Uterus (tissue), 4 donors: ENCODE measurements at places on chromosomes 3 and 15. TPM values are rescaled to one million over a fixed set of nuclear protein-coding genes. Genes with fewer than 3 reads are reported as not detected.

Gene KBTBD12
- 2.8 TPM for total RNA-seq

Gene ARPIN
- total RNA-seq = 8.2 TPM

Gene MB21D2
- total RNA-seq = 7.7 TPM

Gene TEX9
- 0.88 TPM for total RNA-seq

DNA sequence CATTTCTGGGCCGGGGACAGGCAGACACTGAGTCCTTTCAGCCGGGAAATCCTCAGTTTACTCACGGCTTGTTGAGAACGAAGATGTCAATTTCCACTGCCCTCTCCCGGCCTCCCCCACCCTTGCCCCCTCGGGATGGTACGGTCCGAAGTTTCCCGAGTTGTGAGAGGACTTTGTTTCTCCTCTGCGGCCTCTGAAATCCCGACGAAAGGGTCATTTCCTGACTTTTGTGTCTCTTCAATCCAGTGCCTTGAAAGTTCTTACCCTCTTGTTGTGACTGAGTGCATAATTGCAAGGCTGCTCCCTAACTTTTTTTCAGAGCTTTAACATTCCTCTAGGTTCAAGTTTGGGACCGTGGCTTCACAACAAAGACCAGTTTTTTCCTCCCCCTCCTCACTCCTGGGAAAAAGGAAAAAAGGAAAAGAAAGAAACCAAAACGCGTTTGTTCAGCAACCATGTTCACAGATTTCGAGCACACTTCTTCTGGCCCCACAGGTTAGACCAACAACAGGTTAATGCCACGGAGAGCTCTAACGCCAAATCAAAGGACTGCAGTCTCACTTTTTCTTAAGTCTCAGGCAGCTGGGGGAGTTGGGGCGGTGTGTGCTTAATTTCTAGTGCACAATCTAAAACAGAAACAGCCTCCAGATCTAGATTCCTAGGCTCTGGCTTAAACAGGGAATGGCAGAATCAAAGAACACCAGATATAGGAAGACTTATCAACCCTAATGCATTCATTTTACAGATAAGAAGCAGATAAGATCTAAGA is 138.9 kb downstream of the TMCO5A start:
- H3K4me1 ChIP-seq = no peaks in the 10 kb centered on the region
- H3K27me3 ChIP-seq = no peaks in the 10 kb centered on the region
- H3K27ac ChIP-seq = peak overlapping the region; percentile 82
- no peaks in the 10 kb centered on the region for H3K36me3 ChIP-seq
- no peak for DNase-seq

Gene PLCB2
- 3.5 TPM for total RNA-seq

DNA sequence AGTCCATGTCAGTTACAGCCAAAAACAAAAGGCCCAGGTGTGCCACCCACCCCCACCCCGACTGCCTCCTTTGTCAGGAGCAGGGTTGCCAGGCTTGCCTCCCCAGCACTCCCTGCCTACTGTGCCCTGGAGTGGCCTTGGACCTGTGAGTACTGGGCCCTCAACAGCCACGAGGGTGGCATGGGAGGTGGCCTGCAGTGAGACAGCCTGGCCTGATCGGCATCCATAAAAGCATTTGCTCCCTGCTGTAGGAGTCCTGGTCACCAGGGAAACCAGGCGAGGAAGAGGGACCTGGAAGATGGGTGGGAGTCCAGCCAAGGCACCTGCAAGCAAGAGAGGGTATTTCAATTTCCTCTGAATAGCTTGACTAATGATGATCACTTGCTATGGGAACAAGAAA is 56.4 kb upstream of the KCNMB2 start:
- no peaks in the 10 kb centered on the region for H3K4me1 ChIP-seq
- H3K27me3 ChIP-seq = no peaks in the 10 kb centered on the region
- no peak overlapping the region for H3K4me3 ChIP-seq
- H3K27ac ChIP-seq = no peak overlapping the region
- no peaks in the 10 kb centered on the region for H3K36me3 ChIP-seq
- DNase-seq = no peak

- no peaks in the 10 kb centered on the region for H3K36me3 ChIP-seq
- no peak for DNase-seq
- no peaks in the 10 kb centered on the region for H3K27me3 ChIP-seq
Observed at GRCh38 chr15:55094136-55094535, 102.6 kb downstream of the RSL24D1 start.

GRCh38 chr3:57370341-57370740 is 77.9 kb upstream of the ASB14 start:
- H3K27ac ChIP-seq = no peak overlapping the region
- H3K4me1 ChIP-seq = no peaks in the 10 kb centered on the region
- H3K4me3 ChIP-seq = no peak overlapping the region
- H3K36me3 ChIP-seq = no peaks in the 10 kb centered on the region
- no peak for DNase-seq

- no peaks in the 10 kb centered on the region for H3K36me3 ChIP-seq
- H3K4me1 ChIP-seq = no peaks in the 10 kb centered on the region
- H3K27me3 ChIP-seq = peaks cover 10% of the 10 kb centered on the region
- no peak for DNase-seq
- no peak overlapping the region for H3K4me3 ChIP-seq
Observed at GRCh38 chr15:64146885-64147681, 4.4 kb upstream of the SNX22 start.

DNA sequence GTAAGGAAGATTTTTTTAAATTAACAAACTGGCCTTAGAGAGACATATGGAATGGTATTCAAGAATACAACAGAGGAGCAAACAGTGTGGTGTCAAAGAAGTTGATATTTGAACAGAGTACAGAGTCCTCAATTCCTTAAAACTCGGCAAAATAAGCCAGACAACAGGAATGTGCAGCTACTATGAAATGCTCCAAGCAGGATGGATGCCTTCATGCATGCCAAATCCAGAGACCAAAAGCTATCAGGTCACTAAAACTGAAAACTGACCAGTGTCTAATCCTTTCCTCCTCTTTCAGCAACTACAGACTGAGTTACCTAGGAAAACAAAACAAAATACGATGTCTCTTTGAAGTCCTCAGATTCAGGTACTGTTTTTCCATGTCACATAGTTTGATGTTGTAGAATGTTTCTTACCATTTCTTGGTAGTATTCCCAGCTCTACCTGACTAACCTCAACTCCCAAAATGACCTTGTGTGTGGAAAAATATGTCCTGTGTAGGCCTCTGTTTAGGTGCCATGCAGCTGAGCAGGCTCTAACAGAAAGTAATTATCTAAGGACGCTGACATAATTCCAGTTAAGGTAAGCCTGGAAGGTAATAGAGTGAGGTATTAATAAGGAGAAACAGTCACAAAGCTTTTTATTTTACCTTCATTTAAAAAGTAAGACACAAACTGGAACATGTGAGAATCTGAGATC is 46.9 kb downstream of the TBL1XR1 start:
- no peak overlapping the region for H3K4me3 ChIP-seq
- no peak for DNase-seq
- H3K36me3 ChIP-seq = no peaks in the 10 kb centered on the region
- H3K27me3 ChIP-seq = no peaks in the 10 kb centered on the region

Gene KCNH8
- total RNA-seq = 1.5 TPM

Gene CISH
- 12.3 TPM for total RNA-seq

GRCh38 chr3:112130638-112130993 is 2.4 kb downstream of the GCSAM start:
- DNase-seq = no peak
- H3K27ac ChIP-seq = no peak overlapping the region
- H3K36me3 ChIP-seq = no peaks in the 10 kb centered on the region
- no peaks in the 10 kb centered on the region for H3K4me1 ChIP-seq
- H3K27me3 ChIP-seq = no peaks in the 10 kb centered on the region

DNA sequence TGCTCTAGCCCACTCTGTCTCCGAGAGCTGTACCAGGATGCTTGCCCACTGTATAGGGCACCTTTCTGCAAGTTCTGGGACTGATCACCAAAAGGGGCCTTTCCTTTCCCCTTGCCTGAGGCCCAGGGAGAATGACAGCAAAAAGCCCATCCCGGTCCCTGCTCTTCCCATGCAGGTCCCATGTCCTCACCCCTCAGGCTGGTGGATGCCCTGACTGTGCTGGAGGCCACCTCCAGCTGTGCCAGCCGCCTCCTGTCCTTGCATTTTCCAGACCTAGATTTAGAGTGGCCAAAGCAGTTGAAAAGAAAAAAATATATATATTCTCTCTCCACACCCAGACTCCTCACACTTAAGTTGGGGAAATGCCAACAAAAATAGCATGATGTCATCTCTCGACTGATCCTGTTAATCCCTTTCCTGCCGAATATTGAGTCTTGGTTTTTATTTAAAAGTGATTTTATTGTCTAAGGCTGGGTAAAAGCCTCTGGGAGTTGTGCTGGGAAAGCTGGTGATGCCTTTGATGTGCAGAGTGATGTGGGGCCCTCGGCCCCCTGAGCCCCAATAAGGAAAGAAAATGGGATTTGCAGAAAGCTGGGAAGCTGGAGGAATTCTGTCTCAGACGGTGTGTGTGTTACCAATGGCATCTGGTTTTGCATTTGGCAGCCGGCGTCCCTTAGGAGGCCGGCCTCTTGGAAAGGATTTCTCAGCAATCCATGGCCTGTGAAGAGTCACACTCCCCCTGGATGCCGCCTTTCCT is 29.3 kb upstream of the TPM1 start:
- no peaks in the 10 kb centered on the region for H3K36me3 ChIP-seq
- H3K4me1 ChIP-seq = no peaks in the 10 kb centered on the region

- H3K36me3 ChIP-seq = no peaks in the 10 kb centered on the region
- no peak overlapping the region for H3K4me3 ChIP-seq
- no peak for DNase-seq
- H3K4me1 ChIP-seq = no peaks in the 10 kb centered on the region
- H3K27ac ChIP-seq = no peak overlapping the region
- no peaks in the 10 kb centered on the region for H3K27me3 ChIP-seq
Observed at GRCh38 chr15:36428102-36428845, 151.2 kb upstream of the CDIN1 start.

Gene GOLGA6L22
- total RNA-seq = not detected

DNA sequence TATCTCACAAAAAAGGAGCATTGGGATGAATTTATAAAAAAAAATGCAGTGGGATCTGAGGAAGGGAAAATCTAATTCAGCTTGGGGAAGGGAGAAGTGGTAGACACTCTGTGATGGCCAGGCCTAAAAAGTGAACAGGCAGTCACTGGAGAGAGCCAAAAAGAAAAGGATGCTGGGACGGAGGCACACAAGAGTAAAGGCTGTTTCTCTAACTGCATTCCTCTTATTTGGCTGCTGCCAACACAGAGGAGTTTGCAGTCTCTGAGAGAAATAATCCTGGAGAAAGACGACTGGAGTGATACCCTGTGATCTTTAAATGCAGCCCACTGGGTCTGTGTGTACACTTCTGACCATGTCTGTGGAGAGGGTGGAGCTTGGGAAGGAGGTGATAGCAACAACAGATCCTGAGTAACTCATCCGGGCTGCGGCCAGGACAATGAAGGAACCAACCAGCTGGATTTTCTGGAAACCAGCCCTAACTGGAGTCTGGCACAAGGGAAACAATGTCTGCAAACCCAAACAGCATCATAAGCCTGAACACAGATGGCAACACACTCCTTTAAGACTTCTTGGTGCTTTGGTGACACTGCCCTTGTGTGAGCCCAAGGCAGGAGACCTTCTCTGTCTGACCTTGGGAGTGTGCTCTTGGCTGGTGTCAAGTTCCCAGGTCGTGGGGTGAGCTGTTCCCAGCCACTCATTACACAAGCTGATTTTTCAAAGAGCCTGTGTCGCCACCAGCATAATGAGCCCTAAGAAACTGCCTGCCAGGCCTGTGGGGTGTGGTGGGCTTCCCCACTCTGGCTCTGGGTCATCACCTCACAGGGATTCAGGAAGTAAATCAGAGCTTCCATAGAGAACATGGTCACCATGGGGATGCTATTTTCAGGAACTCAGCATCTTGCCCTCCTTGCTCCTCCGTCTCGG is 8.0 kb downstream of the FYCO1 start:
- peak; percentile 64 for DNase-seq
- H3K27ac ChIP-seq = peak overlapping the region; percentile 72
- H3K36me3 ChIP-seq = no peaks in the 10 kb centered on the region

DNA sequence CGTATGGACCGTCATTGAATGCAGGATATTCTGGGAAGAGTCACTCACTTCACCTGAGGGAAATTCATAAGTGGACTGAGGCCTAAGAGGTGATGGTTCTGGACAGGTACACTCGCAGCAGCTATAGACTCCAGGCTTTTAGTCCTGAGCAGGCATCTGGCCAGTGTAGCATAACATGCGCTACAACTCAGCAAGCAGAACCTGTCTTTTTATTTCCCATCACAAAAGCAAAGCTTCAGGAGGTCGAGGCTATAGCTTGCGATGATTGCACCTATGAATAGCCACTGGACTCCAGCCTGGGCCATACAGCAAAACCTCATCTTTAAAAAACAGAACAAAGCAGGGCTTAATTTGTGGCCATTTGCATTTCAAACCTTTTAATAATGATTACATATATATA is 185.8 kb downstream of the KCNH8 start:
- H3K27me3 ChIP-seq = no peaks in the 10 kb centered on the region
- H3K4me1 ChIP-seq = no peaks in the 10 kb centered on the region
- no peaks in the 10 kb centered on the region for H3K36me3 ChIP-seq

Gene GATA2
- 30.9 TPM for total RNA-seq

- no peaks in the 10 kb centered on the region for H3K36me3 ChIP-seq
- H3K27me3 ChIP-seq = no peaks in the 10 kb centered on the region
- H3K27ac ChIP-seq = no peak overlapping the region
Observed at GRCh38 chr3:114941626-114942309, 205.3 kb downstream of the ZBTB20 start.

Gene C3orf22
- not detected for total RNA-seq

Gene PEX5L
- 0.34 TPM for total RNA-seq

DNA sequence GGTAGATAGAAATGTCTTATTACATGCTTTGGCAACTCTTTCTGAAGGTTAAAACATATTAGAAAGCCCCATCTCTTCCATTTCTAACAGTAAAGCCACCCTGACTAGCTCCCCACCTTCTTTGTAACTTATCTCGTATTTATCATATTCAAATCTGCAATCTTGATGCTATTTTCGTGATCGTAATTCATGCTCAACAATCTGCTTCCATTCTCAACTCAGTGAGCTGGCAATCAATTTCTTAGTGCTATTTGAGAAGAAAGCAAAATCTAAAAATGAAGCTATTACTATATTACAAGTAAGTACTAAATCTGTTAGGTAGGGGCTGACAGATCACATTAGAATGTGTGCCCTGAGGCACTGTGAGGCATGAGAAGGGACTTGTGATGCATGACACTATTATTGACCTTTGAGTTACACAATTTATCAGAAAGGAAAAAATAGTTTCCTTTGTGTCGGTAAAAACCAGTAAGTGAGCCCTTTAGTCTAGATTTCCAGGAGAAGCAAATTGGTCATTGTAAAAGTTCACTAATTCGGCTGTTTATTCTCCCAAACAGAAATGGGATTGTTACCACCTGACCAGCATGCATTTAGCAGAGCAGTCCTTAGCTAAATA is 379.7 kb upstream of the CNTN6 start:
- no peak for DNase-seq
- H3K4me3 ChIP-seq = no peak overlapping the region

DNA sequence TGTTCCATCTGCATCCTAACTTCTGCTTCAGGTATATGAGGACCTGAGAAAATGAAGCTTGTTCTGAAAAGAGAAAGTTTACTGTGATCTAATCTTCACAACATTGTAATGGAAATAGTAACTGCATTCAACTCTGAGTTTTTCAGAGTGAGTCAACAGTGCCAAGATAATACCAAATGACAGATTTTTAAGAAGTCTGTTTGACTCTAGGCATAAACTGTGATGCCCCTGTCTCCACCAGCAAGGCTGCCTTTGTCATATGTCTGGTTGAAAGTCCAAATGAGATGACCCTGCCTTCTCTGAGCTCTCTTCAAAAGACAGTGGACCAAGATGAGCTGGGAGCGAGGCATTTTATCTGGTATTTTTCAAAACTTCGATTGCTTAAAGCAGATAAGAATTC is 44.8 kb upstream of the B3GNT5 start:
- DNase-seq = no peak
- H3K27me3 ChIP-seq = no peaks in the 10 kb centered on the region
- H3K4me3 ChIP-seq = no peak overlapping the region
- no peak overlapping the region for H3K27ac ChIP-seq
